ENCODE measurements at places on chromosomes 3 and 15.

DNA sequence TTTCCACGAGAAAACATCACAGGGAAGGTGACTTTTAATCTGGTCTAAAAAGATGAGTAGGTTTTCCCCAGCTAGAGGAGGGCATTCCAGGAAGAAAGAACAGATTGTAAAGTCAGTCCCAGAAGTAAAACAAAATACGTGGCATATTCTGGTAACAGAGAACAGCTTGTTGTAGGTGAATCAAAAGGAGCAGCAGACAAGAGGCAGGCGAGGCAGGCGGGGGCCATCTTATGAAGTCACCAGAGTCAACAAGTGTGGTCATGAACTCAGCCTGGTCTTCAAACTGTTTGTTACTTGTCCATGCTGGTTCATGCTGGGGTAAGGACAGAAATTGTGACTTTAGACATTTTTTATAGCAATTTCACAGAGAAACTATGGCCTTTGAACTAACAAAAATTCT is 4.0 kb upstream of the POPDC2 start:
- no peak for DNase-seq

- no peak for DNase-seq
These were observed 2.9 kb downstream of the TLR9 start for GRCh38 chr3:52222319-52223221.

- no peak for DNase-seq
These were observed 725.4 kb upstream of the DPPA4 start for GRCh38 chr3:110062716-110063115.

- no peak for DNase-seq
These were observed 3.0 kb upstream of the TJP1 start for GRCh38 chr15:29825227-29825626.

DNA sequence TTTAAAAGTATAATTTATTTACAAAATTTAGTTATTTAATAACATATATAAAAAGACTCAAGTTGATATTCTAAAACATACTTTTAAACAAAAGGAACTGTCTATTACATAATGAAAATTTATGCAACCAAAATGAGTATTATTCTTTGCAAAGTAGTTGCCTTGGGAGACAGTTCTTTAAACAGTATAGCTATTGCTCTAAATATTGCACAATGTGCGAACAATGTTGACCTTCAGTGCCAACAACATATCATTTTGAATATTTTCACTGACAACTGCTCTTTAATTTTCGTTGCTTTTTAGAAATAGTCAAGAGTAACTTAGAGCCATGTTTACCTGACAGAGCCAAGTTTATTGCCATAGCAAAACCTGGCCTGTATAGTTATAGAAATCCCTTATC is 124.9 kb downstream of the ZBTB20 start:
- no peak for DNase-seq

DNA sequence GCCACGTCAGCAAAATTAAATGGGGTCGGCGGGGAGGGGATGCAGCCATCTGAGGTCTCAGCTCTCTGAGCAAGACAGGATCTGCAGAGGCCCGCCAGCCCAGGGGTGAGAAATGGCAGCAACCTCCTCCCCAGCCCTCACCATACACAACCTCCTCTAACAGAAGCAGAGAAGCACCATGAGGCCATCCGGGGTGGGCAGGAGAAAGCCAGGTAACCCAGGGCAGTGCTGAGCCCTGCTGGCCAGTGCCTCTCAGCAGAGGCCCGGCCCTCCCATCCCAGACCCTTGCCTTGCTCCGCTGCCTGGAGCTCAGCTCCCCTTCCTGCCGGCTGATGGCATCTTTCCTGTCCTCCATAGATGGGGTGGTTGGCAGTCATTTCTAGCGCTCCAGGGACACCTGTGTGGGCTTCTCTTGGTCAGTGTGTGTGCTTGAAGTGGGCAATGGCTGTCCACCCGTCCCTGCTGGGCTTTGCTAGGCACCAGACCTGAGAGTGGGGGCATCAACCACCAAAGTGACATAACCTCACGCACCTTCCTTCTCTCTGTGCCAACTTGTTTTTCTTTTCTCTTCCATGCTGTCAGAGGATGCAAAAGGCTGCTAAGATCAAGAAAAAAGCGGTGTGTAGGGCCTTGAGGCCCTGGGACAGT is 175.8 kb downstream of the NSMCE3 start:
- no peak for DNase-seq

- no peak for DNase-seq
These were observed 1.2 kb downstream of the EIF1B start for GRCh38 chr3:40310705-40311104.

DNA sequence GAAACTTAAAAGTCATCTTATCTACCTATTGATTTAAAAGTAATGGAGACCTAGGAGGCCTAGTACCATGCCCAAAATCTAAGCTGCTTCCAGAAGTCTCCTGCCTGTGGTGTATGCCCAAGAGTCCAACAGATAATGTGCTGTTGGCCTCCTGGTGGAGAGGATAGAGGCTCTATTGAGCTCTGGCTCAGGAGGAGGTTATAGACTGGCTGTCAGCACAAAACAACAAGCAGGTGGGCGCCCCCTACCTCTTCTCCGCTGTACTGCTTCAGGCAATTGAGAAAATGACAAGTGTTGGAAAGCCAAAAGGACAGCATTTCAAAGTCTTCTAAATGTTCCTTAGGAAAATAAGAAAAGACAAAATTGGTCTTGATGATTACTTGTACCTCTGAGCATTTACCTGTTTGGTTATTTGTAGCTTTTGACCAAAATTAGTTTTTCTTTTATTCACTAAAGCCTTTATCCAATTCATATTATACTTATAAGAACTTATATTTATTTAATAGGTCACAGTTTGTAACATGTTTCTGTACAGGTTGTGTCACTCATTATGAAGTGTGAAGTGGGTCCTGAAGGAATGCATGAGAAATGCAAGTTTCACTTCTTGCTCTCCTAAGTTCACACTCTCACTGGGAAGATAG is 17.2 kb upstream of the GNB5 start:
- peak; percentile 57 for DNase-seq

GRCh38 chr3:194884649-194885315 is 199.1 kb downstream of the FAM43A start:
- no peak for DNase-seq
